Activated T-helper 1 cell treated with anti-CD3 and anti-CD28 coated beads, Interleukin-2, amount 50 U/mL, for 16 hours (primary cell): ENCODE measurements at places on chromosomes 5 and 9.

- DNase-seq = no peak
These were observed 322.4 kb downstream of the LRRC70 start for GRCh38 chr5:62900976-62901375.

DNA sequence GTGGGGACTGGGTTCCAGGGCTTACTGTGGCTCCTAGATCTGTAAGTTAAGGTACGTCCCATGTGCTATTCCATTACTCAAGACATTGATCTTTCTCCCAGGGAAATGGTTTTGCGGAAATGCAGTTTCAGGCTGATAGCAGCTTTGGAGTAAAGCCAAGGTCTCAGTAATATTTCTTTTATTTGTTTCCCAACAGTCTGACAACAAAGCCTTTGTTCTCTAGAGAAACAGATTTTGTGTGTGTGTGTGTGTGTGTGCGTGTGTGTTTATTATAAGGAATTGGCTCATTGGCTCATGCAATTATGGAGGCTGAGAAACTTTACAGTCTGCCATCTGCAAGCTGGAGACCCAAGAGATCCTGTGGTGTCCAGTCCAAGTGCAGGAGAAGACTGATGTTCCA is 12.1 kb upstream of the POC5 start:
- DNase-seq = no peak

DNA sequence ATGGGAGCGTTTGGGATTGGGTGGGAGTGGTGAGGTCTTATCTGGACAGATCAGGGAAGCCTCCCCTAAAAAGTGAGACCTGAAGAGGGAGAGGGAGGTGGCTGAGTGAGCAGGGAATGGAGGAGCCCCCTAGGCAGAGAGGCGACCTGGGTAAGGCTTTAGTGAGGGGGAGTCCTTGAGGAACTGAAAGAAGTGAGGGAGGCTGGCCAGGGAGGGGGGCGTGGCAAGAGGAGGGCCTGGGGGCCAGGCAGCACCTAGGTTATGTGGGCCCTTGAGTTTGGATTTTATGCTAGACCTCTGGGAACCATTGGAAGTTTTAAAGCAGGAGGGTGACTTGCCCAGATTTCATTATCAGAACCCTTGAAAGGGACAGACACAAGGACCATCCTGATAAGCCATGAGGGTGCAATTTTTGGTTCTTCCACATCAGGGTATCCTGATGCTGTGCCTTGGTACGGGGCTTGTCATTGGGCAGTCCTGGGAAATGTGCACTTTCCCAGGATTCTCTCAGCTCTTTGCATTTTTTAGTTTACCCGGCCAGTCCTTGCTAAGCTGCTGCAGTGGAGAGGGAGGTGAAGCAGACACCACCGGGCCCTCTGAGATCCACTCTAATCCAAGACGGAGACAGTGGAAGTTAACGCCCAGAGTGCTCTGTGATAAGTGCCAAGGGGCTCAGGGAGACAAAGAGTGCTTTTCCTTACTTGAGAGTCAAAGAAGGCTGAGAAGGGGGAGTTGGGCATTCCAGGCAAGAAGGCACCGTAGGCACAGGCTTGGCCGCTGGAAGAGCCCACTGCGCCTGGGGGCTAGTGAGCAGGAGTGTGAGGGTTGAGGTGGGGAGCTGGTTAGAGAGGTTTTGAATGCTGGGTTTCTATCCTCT is 16.1 kb downstream of the GSN start:
- DNase-seq = no peak

DNA sequence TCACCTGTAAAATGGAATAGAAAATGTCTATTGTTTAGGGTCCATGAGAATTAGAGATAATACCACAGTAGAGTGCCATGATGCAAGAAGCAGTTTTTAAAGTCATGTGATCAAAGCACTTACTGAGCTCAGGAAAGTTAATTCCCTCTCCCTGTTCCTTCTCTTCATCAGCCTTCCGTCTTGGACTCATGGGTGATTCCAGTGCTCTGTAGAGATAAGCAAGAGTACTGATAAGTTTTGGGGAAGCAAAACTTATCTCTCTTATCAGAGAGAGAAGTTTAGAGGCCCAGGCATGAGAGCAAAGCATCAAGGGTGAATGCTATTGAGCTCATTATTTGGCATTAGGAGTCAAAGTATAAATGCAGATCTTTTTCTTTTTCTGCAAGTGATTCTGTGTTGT is 410.1 kb downstream of the AGTPBP1 start:
- no peak for DNase-seq

DNA sequence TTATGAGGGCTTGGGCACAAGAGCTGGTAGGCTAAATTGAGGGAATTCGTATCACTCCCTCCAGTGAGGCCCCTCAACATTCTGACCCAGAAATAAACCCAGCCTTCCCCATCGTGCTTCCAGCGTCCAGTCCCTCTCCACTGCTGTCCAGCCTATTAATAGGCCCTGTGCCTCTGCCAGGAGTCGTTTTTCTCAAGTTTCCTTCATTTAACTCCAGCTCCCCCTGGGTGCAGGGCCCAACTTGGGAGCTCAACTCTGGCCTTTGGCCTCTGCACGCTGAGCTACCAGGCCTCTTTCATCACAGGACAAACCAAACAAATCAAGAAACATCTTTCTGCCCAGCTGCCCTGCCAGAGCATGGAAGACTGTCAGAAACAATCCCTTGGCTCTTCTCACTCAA is 10.0 kb downstream of the HBEGF start:
- no peak for DNase-seq

GRCh38 chr9:122126331-122127261 is 33.0 kb downstream of the NDUFA8 start:
- DNase-seq = no peak

- no peak for DNase-seq
These were observed 52.7 kb upstream of the ERCC6L2 start for GRCh38 chr9:95822583-95823431.

GRCh38 chr9:105233873-105234272 is 10.6 kb upstream of the SLC44A1 start:
- DNase-seq = no peak

GRCh38 chr9:74479711-74480110 is 17.4 kb upstream of the RORB start:
- DNase-seq = no peak

GRCh38 chr5:17218353-17219005 is 1.0 kb downstream of the BASP1 start:
- no peak for DNase-seq

DNA sequence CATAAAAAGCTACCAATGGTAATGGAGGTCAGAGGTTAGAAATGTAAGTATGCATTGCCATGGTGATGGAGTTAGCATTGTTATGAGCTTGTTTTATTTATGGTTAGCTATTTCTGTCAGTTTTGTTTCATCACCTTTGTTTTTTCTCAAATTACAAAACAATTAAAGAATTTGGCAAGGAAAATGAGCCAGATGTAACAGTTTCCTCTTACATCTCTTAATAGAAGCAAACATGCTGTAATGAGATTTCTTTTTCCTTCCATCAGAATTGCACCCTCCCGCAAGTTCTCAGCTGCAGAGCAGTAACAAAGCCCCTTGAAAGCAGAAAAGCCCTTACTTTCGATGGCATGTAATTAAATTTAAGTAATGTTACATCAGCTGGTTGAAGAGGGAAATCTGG is 233.0 kb downstream of the SGCD start:
- no peak for DNase-seq

- DNase-seq = no peak
These were observed 216.3 kb downstream of the TTLL11 start for GRCh38 chr9:121876658-121877271.

DNA sequence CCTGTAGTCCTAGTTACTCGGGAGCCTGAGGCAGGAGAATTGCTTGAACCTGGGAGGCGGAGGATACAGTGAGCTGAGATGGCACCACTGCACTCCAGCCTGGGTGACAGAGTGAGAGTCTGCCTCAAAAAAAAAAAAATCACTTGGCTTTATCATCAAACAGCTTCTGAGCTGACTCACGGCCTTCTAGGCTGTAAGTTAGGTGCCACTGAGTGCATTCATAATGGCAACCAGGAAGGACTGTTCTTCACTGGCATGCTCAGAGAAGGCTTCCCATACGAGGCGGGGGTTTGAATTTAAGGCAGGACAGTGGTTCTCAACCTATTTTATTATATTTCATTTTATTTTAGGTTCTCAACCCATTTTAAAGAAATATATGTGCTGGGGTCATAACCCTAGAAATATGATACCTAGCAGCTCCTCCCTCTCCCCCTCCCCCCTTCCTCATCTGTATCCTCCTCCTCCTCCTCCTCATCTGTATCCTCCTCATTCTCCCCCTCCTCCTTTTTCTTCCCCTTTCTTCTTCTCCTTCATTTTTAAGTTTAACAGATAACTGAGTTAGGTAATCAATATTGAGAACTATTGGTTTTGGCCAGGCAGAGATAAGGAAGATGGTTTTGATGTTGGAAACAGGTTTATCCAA is 19.0 kb upstream of the LHFPL2 start:
- DNase-seq = no peak

- DNase-seq = no peak
These were observed 132.1 kb upstream of the MAP3K1 start for GRCh38 chr5:56683281-56683680.

GRCh38 chr5:136446565-136446964 is 81.2 kb upstream of the TRPC7 start:
- DNase-seq = no peak

DNA sequence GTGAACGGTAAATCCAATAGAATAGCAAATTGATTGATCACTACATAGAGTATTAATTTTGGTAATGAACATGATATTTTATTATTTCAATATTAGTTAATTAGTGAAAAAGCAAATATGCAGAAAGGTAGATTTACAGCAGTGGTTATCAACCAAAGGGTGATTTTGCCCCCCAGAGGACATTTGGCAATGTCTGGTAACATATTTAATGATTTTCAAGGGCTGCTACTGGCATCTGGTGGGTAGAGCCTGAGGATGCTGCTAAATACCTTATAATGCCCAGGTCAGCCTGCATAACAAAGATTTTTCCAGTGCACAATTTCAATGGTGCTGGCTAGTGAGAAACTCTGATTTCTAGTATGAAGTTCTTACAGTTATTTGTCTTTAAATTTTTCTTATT is 1313.7 kb downstream of the PTPRD start:
- DNase-seq = no peak

DNA sequence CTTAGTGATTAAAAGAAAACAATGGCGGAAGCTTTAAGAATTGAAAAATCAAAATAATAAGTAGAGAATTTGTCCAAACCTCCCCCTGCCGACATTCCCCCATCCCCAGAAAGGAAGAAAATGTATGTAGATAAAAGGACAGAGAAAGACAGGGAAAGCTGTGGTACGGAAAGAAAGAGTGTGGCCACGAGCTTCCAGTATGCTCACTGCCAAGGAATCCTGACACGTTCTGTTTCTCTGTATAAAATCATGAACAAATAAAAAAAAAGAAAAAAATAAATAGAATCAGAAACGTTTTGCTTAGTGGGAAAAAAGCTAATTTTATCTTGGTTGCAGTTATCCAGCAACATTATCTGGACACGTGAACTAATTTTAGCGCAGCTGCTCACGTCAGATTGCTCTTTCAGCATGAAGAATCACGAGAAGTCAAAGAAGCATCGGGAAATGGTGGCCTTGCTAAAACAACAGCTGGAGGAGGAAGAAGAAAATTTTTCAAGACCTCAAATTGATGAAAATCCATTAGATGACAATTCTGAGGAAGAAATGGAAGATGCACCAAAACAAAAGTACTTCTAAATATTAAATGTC is 15.2 kb downstream of the DNAJC21 start:
- DNase-seq = no peak

DNA sequence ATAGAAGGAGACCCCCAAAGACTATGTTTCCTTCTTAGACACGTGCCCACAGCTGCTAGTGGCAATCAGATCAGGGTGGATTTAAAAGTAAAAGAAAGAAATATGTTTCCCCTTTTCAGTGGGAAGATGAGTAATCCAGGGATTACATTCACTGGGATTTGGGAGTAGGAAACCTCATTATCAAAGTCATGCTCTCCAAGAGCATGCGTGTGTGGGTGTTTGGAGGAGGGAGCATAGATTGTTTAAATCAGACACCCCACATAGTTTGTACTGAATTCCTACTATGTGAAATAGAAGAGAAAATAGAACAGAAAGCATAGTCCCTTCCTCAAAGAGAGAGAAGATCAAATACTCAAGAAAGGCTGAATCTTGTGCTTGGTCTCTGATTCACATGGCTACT is 65.5 kb upstream of the TBCA start:
- DNase-seq = no peak

- no peak for DNase-seq
These were observed 20.9 kb downstream of the IPPK start for GRCh38 chr9:92649007-92649406.

DNA sequence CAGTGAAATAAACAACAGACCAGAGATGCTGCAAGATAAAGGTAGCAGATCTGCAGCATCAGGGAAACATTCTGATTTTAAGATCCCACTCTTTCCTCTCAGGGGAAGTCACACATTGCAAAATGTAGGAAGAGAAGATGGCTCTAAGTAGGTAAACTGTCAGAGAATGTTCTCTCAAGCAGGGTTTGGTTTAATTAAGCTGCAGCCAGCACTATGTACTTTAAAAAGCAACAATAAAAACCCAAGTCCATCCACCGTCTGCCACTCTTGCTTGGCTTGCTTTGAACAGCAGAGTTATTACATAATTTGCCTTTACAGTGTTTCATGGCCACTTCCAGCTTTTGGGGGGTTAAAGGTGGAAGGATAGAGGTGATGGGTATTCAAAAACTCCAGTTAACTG is 343.2 kb upstream of the DAP start:
- no peak for DNase-seq

GRCh38 chr9:127664324-127664677 is 42.5 kb upstream of the CFAP157 start:
- no peak for DNase-seq

DNA sequence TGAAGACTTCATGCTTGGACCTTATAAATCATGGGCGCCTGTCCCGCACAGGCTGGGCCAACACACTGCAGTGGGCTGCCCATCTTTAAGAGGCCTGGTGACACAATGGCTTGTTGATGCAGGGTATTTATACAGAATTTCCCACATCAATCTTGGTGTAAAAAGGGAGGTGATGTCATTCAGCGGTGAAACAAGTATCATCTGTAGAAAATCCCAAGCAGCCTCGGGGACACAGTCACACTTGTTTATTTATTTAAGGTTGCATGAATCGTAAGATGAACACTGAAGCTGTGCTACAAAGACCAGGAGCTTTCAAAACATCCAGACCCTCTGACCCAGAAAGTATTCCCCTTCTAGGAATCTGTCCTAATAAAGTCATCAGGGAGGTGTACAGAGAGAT is 40.5 kb downstream of the SMIM23 start:
- DNase-seq = no peak

GRCh38 chr9:82673919-82674318 is 389.0 kb downstream of the RASEF start:
- no peak for DNase-seq

DNA sequence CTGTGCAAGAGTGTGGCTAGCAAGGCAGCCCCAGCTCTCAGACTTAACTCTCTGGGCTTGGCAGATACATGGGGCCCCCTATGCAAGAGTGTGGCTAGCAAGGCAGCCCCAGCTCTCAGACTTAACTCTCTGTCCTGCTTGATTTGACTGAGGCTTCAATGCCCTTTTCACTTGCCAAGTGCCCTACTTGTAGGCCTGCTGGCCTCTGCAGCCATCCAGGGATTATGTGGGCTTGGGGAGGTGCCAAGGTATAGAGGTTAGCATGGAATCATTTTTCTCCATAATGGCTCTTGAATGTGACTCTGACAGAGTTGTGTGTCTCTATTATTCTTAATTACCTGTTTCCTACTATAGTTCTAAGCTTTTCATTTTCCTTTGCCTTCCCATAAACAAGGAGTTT is 115.5 kb upstream of the RUSC2 start:
- DNase-seq = no peak
